ENCODE measurements at places on chromosomes 11 and 22. TPM values are rescaled to one million over a fixed set of nuclear protein-coding genes. Genes with fewer than 3 reads are reported as not detected.

- no peak for DNase-seq
Measured at GRCh38 chr22:43428005-43428485, 16.2 kb downstream of the MPPED1 start.

DNA sequence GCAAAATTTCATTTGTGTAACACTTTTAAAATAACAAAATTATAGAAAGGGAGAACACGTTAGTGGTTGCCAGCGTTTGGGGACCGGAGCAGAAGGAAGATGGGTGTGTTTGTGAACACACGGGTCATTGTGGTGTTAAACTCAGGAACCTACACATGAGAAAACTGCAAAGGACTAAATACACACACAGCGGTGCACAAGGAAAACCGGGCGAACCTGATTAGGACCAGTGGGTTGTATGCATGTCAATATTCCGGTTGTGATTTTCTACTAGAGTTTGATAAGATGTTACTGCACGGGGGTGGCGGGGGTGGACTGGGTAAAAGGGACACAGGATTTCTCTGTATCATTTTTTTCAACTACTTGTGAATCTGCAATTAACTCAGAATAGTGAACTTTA is 351.2 kb downstream of the OPCML start:
- DNase-seq, result no peak

- no peak for DNase-seq
Measured at GRCh38 chr22:37803195-37803638, 4.5 kb upstream of the GCAT start.

DNA sequence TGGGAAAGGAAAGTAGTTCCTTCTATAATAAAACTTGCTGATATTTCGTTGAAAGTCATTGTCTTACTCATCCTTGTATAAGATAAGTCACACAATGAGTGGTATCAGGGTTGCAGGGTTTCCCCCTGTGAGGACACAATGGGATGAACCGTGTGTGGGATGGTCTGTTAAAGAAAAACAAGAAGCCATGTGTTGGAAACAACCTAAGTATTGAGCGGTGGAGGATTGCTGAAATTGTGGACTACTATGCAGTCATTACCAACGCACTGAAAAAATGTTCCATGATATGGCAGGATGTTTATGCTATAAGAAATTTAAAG is 28.6 kb downstream of the PTPRJ start:
- DNase-seq, result no peak

GRCh38 chr11:7020183-7020917 is at the start of the genes NLRP14 and ZNF214:
TSS of gene NLRP14 (plus strand) at chr11:7020479. CDS start at chr11:7038587, 18,108 bp downstream.
TSS of gene ZNF214 (minus strand) at chr11:7020346. CDS start at chr11:7002835, 17,511 bp downstream.
- peak; percentile 82 for DNase-seq

- no peak for DNase-seq
Measured at GRCh38 chr11:30387891-30388861, 65.3 kb downstream of the ARL14EP start.

DNA sequence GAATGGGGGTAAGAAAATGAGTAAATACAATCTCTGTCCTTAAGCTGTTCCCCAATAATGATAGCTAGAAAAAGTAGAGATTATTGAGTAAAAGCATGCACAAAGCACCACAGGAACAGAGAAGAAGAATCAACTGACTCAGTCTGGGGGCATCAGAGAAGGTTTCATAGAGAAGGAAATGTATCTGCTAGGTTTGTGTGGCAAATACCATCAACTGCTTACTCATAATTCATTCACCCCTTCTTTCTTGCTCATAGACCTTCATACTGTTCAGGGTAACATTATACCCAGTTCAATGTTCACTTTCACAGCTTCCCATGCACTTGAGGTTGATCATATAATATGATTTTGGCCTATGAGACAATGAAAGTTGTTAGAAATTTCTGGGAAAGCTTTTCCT is 85.2 kb upstream of the SCUBE2 start:
- no peak for DNase-seq

DNA sequence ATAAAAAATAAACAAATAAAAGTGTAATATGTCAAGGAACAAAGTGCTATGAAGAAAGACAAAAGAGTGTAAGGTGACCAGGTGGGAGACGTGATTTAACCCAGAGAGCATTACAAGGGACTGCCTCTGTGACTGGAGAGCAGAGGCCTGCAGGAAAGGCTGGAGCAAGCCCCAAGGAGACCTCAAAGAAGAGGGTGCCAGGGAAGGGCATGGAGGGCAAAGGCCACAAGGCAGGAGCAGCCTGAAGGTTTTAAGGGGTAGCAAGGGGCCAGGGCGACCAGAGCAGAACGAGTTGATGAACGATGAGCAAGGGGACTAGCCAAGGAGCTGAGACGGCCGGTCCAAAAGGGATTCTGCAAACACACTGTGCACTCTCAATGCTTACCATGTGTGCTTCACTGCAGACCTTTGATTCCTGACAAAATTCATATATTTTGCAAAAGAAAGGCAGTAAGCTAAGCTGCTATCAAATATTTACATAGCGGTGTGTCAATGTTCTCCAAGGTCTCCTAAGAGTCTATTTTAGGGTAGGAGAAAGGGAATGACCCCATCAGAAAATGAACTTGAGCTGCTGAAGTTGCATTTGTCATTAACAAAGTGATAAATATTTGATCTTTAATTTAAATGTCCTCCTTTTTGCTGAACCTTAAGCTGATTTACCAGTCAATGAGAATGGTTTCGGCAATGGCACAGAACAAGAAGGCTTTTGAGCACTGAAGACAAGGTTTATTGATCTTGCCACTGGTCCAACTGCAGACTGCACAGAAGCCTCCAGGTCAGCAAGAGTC is 50.5 kb downstream of the SMCO4 start:
- no peak for DNase-seq

The PKP3 gene
- 0.68 TPM for total RNA-seq

The CECR2 gene
- total RNA-seq, result 0.17 TPM

The GNG3 gene
- total RNA-seq, result not detected

The OR51I1 gene
- not detected for total RNA-seq

The B3GAT3 gene
- 18.2 TPM for total RNA-seq

The PHOX2A gene
- not detected for total RNA-seq

All from dermis blood vessel endothelial cell (primary cell).